Immature natural killer cell (primary cell): ENCODE measurements at places on chromosomes 1 and 21.

DNA sequence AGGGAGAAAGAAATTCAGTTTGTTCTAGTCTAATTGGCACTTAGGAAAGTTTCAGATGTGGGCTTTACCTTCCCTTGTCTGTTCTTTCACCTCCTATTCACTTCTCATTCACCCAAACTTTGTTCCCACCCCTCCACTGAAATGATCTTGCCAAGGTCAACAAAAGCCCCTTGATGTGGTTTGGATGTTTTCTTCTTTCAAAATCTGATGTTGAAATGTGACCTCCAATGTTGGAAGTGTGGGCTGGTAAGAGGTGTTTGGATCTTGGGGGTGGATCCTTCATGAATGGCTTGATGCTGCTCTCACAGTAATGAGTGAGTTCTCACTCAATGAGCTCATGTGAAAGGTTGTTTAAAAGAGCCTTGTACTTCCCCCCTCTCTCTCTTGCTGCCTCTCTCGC lies 379.3 kb downstream of the HHIPL2 start:
- peaks cover 2% of the 10 kb centered on the region for H3K27me3 ChIP-seq
- DNase-seq: no peak
- no peak overlapping the region for H3K27ac ChIP-seq
- no peaks in the 10 kb centered on the region for H3K36me3 ChIP-seq
- H3K4me3 ChIP-seq: no peak overlapping the region
- H3K4me1 ChIP-seq: no peaks in the 10 kb centered on the region

- peaks cover 3% of the 10 kb centered on the region for H3K27me3 ChIP-seq
- H3K27ac ChIP-seq: no peak overlapping the region
- no peaks in the 10 kb centered on the region for H3K4me1 ChIP-seq
- H3K36me3 ChIP-seq: no peaks in the 10 kb centered on the region
These were observed 283.8 kb upstream of the DAB1 start for GRCh38 chr1:57707631-57708030.

DNA sequence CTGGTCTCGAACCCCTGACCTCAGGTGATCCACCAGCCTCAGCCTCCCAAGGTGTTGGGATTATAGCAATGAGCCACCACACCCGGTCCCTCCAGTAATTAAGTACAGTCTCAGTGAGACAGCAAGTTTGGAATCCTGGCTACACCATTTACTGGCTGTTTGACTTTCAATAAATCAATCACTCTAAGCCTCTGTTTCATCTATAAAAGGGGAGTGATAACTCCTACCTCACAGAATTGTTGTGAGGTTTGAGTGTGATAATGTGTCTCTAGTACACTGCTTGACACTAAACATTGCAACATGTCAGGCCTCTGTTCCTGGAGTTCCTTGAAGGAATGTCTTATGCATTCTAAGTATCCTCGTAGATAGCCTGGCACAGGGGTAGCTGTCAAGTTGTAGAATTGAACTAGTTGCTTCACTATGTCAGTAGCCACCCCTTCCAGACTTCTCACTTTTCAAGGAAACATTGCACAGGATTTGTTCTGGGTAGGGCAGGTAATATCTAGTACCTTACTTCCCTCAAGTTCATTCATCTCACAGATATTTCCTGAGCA lies 12.4 kb downstream of the ENTREP3 start:
- H3K27me3 ChIP-seq: peaks cover 12% of the 10 kb centered on the region
- peaks cover 45% of the 10 kb centered on the region for H3K4me1 ChIP-seq
- peaks cover 10% of the 10 kb centered on the region for H3K36me3 ChIP-seq
- peak overlapping the region; percentile 81 for H3K27ac ChIP-seq

GRCh38 chr1:218347336-218347722 lies 2.2 kb downstream of the TGFB2 start:
- peak overlapping the region; percentile 76 for H3K4me3 ChIP-seq
- DNase-seq: no peak
- H3K27me3 ChIP-seq: peaks cover 10% of the 10 kb centered on the region
- peaks cover 30% of the 10 kb centered on the region for H3K4me1 ChIP-seq
- peaks cover under 1% of the 10 kb centered on the region for H3K36me3 ChIP-seq

DNA sequence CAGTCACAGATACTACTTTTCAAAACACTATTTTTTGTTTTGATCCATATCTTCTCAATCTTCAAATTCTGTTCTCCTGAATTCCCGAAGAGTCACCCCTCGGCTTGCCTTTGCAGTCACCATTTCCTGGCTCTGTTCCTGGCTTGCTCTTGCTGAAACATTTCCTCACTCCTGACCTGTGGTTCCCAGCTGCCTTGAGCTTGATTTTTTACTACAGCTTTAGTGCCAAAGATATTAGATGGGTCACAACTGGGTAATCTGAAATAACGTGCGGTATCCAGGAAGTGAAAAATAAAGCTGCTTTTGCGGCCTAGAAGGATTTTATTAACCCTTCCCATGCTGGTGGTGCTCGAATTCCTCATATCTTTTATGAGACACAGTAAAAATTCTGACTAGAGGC lies 318.8 kb downstream of the PCP4 start:
- H3K4me1 ChIP-seq: no peaks in the 10 kb centered on the region
- no peaks in the 10 kb centered on the region for H3K36me3 ChIP-seq
- no peak for DNase-seq
- H3K4me3 ChIP-seq: no peak overlapping the region
- no peak overlapping the region for H3K27ac ChIP-seq

- H3K4me1 ChIP-seq: no peaks in the 10 kb centered on the region
- no peak overlapping the region for H3K27ac ChIP-seq
- peaks cover 2% of the 10 kb centered on the region for H3K27me3 ChIP-seq
- peaks cover 10% of the 10 kb centered on the region for H3K36me3 ChIP-seq
- no peak for DNase-seq
These were observed 10.8 kb downstream of the PIGP start for GRCh38 chr21:37061926-37062592.

GRCh38 chr1:37858931-37859506 lies 373 bp downstream of the MTF1 start:
- DNase-seq: no peak
- H3K36me3 ChIP-seq: peaks cover 4% of the 10 kb centered on the region
- peak overlapping the region; percentile 95 for H3K27ac ChIP-seq
- peaks cover 8% of the 10 kb centered on the region for H3K27me3 ChIP-seq
